PC-9 (cell line): ENCODE measurements at places on chromosomes 3 and 15.

- no peak for DNase-seq
Observed at GRCh38 chr3:102018551-102018950, 169.2 kb downstream of the NFKBIZ start.

GRCh38 chr3:66138336-66139313 lies 82.2 kb upstream of the SLC25A26 start:
- DNase-seq: peak; percentile 57

GRCh38 chr15:67570875-67571647 lies 28.6 kb downstream of the MAP2K5 start:
- DNase-seq: no peak

- no peak for DNase-seq
Observed at GRCh38 chr15:99509686-99510461, 55.9 kb upstream of the MEF2A start.

GRCh38 chr3:166071-166470 lies 30.5 kb upstream of the CHL1 start:
- no peak for DNase-seq

DNA sequence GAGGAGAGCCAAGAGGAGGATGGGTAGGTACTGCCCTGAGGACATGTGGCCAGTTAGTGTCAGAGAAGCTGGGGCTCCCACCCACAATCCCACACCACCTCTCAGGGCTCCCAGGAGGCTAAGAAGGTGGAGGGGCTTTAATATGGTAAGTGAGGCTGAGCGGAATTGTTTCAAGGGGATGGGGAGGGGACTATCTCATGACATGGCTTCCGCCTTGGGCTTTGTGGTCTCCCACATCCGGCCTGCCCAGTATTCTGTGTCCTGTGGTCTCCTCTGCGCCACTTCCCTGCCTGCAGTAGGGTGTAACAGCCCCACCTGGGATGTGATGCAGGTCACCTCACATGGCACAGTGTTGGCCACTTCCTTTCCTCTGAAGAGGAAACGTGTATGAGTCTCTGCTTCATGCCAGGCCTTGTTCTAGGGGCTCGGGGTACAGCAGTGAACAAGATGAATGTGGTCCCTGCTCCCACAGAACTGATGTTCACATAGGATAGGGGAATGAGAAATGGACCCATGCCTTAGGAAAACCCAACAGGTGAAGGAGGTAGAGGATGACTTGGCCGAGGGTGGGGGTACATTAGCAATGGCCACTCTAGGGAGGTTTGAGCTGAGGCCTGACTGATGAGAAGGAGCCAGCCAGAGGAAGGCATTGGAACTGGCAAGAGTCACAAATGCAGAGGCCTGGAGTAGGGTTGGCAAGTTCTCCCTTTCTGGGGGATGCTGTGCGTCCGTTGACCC lies 3.2 kb downstream of the NEIL1 start:
- no peak for DNase-seq

GRCh38 chr15:60511351-60512031 lies 32.5 kb upstream of the ICE2 start:
- DNase-seq: no peak

DNA sequence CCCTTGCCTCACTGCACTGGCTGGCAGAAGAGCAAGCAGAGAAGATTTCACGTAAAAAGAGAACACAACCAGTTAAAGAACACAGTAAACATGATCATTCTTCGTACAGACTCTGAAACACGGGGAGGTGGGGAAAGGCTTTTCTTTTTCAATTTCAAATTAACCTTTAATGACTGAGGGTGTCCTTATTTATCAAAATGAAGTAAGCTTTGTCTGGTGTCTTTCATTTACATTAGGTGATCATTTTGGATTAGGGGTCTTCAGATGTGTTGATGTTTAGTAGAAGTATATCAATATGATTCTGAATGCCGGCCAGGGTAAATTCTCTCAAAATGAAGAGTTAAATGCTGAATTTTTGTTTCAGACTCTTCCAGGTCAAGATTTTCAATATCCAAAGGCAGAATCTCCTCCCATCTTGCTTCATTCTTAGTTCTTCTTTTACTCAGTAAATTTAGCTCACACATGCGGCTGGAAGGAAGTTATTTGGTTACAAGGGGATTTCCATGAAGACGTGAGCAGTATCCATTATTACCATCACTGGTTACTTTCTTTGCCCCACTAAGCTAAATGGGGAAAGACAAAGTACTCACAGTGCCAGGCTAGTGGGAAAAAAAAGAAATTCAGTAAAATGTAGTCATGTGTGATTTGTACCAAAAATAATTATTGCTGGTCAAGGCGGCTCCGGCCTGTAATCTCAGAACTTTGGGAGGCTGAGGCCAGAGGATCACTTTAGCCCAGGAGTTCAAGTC lies 272.2 kb upstream of the NR2F2 start:
- no peak for DNase-seq

- DNase-seq: no peak
Observed at GRCh38 chr3:14862661-14863230, 44.0 kb downstream of the FGD5 start.

- DNase-seq: peak; percentile 61
Observed at GRCh38 chr3:171028025-171028778, 1.7 kb upstream of the SLC2A2 start.
